ENCODE measurements at places on chromosomes 4 and X.

- DNase-seq: no peak
Measured at GRCh38 chr4:137310593-137311490, 221.5 kb downstream of the PCDH18 start.

- no peak for DNase-seq
Measured at GRCh38 chr4:99362768-99363167, 10.2 kb upstream of the ADH1C start.

DNA sequence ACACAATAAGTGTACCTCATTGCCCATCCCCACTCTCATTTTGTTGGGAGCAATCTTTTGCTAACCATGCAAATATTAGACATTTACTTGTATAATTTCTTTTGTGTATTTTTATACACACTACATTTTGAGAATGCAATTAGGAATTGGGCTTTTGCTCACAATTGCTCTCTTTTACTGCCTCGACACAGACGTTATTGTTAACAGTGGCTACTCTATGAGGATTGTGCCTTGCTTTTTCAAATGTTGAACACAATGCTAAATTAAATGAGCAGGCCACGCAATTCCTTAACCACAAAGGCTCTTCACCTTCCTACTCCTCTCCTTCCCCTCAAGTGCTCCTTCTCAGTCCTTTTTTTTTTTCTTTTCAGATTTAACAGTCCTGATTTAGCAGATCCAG lies 42.8 kb upstream of the HPF1 start:
- no peak for DNase-seq

DNA sequence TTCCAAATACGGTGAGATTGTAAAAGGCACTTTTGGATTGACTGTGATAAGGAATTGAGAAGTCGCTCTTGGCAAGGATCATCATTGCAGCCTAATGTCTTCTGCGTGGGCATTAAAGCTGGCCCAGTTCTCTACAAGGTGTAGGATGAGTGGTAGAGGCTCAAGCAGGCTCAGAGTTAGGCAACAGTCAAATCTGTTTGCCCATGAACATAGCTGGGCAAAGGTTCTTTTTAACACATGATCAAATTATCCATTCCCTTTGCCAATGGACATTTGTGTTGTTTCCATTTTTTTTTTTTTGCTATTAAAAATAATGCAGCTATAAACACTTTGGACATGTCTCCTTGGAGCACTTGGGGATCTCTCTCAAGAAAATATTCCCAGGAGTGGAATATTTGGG lies 229.1 kb upstream of the FAT1 start:
- no peak for DNase-seq

DNA sequence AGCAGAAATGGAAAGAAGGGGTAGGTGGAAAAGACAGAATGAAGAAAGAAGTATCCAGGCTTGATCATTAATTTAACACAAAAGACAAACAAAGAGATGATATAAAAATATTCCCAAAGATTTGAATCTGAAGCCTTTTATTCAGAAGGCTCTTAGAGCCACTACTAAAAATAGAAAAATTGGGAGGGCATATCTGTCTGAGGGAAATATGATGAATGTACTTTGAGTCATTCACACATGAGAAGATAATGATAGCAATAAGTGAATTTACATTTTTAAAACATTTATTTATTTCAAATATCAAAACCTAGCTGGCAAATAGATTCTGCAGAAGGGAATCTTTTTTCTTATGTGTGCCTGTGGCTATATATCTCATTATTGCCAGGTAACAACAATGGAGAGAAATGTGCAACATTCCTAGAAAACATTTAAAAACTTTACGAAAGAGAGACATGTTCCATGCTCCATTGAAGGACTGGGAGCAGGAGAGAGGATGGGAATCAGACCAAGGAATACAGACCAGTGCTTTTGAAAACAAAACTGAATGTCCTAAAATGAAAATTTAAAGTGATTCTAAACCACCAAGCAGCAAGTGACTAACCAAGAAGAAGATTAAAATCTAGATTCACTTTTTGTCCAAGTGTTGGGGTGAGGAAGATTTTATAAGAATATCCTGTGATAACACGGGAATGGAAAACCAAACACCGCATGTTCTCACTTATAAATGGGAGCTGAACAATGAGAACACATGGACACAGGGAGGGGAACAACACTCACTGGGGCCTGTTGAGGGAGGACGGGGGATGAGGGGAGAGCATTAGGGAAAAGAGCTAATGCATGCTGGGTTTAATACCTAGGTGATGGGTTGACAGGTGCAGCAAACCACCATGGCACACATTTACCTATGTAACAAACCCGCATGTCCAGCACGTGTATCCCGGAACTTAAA lies 41.2 kb downstream of the ANXA5 start:
- DNase-seq: no peak

DNA sequence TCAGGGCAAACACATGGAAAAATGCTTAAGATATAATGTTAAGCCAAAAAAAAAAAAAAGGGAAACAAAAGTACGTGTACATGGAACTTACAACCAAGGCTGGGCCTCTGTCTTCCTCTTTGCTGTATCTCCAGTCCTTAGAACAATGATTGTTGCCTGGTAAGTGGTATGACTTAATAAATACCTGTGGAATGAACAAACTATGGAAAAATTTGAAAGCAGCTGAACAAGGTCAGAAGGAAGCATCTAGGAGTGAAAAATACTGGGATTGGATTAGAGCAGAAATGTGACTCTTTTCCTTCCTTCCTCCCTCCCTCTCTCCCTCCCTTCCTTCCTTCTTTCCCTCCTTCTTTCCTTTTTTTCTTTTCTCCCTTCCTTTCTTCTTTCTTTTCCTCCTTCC lies 54.2 kb upstream of the SMIM10 start:
- no peak for DNase-seq

DNA sequence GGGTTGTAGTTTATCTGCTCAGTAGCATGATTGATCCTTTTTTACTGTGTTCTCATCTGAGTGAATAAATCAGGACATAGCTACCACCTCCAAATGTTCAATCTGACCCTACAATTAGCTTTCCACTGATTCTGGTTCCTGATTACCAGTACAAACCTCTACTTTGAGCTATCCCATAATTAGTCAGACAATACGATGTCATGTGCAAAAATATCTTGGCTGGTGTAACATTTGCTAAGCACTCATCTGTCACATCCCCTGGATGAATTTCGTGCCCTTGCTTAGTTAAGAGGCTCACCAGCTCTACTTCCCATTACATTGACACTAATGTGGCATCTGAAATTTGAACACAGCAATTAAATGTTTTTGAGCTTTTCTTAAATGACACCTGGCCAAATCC lies 1101.0 kb upstream of the PCDH7 start:
- DNase-seq: no peak

GRCh38 chrX:310621-311155 lies 7.9 kb downstream of the GTPBP6 start:
- DNase-seq: no peak

DNA sequence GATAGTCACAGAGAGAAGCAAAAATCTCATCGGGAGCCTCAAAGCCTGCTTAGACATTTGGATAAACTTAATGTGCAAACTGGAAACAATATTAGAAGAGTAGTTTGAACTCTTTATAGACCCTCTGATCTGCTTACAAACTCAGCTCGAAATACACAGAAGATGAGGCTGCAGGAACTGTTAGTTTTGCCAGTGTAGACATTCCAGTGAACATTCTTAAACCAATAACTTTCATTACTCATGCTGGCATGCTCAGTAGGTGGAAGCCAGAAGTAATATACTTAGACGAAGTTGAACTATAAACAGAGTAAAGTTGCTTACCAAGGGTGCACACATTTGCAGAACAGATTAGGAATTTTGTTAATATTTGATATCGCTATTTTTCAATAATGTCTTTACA lies 303.5 kb downstream of the ANKRD50 start:
- DNase-seq: no peak

- no peak for DNase-seq
Measured at GRCh38 chr4:127985989-127986388, 20.8 kb downstream of the ABHD18 start.

DNA sequence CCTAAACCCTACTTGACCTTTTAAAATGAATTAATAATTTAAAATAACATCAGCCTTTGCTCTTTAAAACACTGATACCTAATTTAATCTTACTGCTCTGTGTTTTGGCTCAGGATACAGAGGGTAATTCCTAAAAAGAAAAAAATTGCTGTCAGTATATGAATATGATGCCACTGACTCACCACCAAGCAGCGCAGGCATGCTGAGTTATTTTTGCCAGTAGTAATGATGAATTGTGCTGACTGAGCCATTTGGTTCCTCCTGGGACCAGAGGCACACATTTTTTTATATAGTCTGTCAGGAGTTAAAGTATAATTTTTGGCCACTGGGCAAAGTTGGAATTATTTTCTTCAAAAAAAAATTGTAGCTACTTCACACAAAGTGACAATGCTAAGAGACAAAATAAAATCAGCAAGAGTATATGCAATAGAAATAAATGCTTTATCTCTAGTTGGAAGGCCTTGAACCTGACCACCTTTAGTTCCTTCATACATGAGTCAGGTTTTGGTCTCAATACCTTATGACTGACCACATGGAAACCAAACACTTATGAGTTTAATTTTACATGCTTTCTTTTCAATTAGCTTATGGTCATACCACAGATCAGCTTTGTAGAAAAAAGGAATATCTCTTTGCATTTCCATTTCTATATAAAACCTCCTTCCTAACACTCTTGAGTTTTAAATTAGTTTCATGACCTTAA lies 115.1 kb downstream of the PPP3CA start:
- DNase-seq: no peak

DNA sequence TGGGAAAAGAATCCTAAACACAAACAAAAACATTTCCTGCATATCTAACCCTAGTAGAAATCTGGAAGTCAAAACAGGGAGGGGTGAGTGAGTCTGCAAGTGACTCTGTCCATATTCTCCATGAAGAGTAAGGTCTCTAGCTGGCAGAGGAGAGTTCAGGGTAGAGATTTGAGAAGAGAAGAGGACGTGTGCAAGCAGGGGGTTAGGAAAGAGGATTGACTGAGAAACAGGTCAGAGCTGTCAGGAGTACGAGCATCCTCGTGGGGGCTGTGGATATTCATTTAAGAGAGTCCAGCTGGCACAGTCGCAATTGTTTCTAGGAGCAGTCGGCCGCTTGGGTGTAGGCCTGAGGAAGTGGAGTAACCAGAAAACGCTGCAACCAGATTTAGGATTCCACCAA lies 27.9 kb downstream of the PROM1 start:
- no peak for DNase-seq

- no peak for DNase-seq
Measured at GRCh38 chrX:78527818-78528217, 131.3 kb downstream of the RTL3 start.

- no peak for DNase-seq
Measured at GRCh38 chr4:27018076-27018475, 157.4 kb downstream of the STIM2 start.

DNA sequence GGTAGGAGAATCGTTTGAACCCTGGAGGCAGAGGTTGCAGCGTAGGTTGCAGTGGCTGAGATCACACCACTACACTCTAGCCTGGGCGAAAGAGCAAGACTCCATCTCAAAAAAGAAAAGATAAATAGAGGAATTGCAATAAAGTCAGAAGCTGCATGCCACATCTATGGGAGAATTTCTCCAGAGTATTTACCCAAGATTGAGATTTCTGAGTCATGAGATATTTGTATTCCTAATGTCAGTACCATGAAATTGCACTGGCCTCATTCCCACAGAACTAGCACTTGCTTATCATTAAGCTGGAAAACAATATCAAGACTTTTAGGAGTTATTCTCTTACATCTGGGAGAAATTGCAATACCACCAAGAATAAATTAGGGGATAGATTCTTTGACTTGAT lies 37.4 kb downstream of the ASIC5 start:
- no peak for DNase-seq

- no peak for DNase-seq
Measured at GRCh38 chr4:93605163-93605562, 223.4 kb upstream of the ATOH1 start.

- no peak for DNase-seq
Measured at GRCh38 chr4:38050560-38051350, 90.6 kb downstream of the PTTG2 start.

DNA sequence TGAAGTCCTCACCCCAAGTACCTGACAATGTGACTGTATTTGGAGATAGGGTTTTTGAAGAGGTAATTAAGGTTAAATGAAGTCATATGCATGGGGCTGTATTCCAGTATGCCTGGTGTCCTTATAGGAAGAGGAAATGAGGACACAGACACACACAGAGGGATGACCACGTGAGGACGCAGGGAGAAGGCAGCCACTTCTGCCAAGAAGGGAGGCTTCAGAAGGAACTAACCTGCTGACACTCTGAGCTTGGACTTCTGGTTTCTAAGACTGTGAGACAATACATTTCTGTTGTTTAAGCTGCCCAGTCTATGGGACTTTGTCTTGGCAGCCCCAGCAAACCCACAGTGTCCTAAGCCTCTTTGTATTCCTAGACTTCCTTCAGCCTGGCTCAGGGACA lies 3.0 kb upstream of the SLC2A9 start:
- no peak for DNase-seq

GRCh38 chrX:10415306-10416001 lies 204.9 kb downstream of the MID1 start:
- no peak for DNase-seq
